ENCODE measurements at places on chromosomes 6 and 20.

- peak; percentile 56 for DNase-seq
Measured at GRCh38 chr20:11453430-11453829, 464.3 kb upstream of the BTBD3 start.

DNA sequence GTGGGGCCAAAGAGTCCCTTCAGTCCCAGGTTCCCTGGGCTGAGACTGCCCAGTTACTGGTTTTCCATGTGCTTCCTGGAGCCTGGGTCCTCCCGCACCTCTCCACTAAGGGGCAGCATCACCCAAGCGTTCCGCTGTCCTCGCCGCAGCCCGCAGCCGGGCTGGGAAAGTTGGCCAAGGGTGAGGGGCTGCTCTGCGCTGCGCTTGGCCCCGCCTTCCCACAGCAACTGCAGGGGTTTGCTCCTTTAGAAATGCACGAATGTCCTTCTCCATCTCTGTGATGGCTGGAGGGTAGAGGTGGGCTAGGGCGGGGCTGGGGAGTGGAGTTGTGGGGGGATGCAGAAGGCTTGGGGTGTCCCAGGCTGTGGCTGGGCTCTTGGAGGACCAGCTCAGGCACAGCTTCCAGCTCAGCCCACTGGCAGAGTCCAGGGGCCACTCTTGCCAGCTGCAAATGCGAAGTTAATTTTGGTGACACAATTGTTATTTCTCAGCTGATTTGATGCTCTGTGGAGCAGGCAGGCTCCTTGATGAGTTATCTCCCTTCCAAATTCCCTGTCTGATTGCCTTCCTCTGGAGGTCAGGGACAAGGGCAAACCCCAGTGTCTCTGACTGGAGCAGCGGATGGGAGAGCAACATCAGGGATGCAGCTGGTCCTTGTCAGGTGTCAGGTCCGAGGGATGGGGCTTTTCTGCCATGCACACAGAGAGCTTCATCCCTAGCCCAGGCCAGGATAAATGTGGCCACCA is 63.2 kb downstream of the NOL4L start:
- DNase-seq = peak; percentile 57

- peak; percentile 29 for DNase-seq
Measured at GRCh38 chr6:145643760-145644159, 91.6 kb downstream of the EPM2A start.

- DNase-seq = no peak
Measured at GRCh38 chr6:30763155-30763617, 18.8 kb upstream of the IER3 start.

GRCh38 chr6:48570656-48571055 is 459.7 kb upstream of the PTCHD4 start:
- DNase-seq = no peak

GRCh38 chr6:75893776-75894152 is 144.7 kb downstream of the MYO6 start:
- no peak for DNase-seq

DNA sequence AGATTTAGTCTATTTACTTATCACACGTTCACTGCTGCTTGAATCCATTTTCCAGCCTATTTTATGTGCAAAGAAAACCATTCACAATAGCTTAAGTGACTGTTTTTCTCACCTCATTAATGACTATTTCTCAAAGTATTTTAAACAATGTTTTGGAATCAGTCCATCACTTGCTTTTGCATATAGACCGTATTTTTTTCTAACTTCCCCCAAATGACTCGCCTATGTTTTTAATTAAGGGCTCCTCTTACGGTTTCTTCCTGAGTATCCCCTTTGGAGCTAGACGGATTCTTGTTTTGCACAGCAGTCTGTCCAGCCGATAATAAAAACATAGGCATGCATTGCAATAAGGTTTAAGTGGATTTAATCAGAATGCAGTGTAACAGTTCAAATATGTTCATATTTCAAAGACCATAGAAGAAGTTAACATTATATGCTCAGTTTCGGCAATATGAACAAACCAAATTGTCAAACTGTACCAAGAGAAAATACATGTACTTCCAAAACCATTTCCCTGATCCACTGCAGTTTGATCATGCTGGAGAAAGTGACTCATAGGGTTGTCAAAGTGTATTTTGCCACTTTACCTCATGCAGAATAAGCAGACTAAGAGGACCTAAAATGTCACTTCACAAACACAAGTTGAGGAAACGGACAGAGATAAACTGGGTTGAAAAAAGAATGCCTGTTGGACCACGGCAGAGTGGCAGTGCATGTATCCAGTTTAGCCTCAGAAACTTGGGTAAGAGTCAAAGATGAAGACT is 66.4 kb downstream of the HMGN3 start:
- DNase-seq = peak; percentile 22
